ENCODE measurements at places on chromosomes 16 and 17.

DNA sequence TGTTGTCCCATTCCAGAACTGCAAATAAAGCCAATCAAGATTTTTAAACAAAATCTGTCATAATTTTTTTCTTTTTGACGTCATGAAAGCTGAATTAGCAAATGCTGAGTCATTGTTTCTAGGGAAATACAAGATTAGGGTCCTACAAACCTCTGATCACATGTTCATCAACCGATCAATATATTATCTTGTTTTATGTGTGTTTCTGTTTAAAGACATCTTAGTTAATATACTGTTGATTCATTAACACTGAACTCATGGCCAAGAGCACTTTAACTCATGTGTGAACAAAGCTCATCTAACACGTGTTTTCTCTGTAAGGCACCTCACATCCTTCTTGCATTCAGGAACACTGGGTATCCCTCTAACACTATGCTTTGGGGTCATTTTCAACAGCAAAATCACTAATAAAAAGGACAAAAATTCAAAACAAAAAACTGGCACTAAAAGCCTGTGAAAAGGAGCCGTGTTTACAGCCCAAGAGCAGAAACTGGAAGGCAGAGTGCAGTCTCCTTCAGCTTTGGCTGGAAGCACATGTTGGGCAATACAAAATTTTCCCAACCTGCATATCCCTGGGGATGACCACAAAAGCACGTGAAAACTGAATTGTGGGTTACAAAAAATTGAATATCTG, 102.5 kb downstream of the PARN start:
- DNase-seq: no peak

GRCh38 chr17:61878520-61878919, 15.2 kb upstream of the BRIP1 start:
- no peak for DNase-seq

DNA sequence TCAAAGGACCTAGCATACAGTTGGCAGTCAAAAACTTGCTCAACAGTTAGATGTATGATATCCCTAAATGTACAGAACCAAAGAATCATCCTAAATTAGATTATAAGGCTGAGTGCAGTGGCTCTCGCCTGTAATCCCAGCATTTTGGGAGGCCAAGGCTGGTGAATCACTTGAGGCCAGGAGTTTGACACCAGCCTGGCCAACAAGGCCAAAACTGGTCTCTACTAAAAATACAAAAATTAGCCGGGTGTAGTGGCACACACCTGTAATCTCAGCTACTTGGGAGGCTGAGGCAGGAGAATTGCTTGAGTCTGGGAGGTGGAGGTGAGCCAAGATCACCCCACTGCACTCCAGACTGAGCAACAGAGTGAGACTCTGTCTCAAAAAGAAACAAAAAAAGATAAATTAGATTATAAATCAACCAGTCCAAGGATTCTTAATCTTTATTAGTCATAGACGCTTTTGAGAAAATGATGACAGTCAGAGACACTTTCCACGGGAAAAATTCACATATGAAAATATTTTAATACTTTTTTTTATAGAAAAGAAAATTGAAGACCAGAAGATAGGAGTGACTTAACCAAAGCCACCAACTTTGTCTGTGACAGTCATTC, 77.6 kb downstream of the MMD start:
- no peak for DNase-seq

- no peak for DNase-seq
Measured at GRCh38 chr16:49529411-49530045, 155.9 kb downstream of the C16orf78 start.

- DNase-seq: peak; percentile 7
Measured at GRCh38 chr16:80803339-80804055, 901 bp downstream of the CDYL2 start.

- no peak for DNase-seq
Measured at GRCh38 chr16:77686385-77686784, 35.9 kb upstream of the NUDT7 start.

GRCh38 chr17:51036084-51036483, 84.6 kb downstream of the SPAG9 start:
- no peak for DNase-seq

DNA sequence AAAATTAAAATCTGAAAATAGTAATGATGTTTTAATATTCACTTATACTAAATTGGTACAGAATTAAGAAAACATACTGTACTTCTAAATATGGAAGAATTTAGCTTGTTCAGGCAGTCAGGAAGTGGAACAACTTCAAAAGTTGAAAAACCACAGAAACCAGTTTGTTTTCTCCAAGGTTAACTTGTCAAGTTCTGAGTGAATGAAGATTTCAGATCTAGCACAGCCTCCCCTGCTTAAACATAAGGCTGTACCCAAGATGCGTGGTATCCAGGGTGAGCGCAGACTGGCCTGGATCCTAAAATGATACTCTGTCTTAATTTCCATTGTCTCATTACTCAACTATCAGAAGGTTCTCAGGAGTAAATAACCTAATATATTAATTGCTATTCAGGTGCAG, 730.7 kb upstream of the KIF2B start:
- no peak for DNase-seq

- no peak for DNase-seq
Measured at GRCh38 chr16:30395155-30395991, at the start of gene ZNF48. Gene ZNF48, plus strand, starts transcription at chr16:30395420. Its CDS starts 375 bp downstream, at chr16:30395795.

GRCh38 chr16:24850289-24850938, 4.7 kb downstream of the SLC5A11 start:
- no peak for DNase-seq

DNA sequence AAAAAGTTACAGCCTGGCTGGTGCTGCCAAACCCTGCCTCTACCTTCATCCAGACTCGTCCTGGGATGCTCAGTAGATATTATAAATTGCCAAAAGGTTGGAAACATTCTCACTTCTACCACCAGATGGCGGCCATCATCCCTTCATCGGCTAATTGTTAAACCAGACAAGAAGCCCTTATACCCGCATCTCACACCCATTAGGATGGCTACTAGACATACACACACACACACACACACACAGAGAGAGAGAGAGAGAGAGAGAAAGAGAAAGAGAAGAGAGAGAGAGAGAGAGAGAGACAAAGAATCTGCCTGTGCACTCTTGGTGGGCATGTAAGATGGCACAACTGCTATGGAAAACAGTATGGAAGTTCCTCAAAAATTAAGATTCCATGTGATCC, 15.0 kb upstream of the SCIMP start:
- DNase-seq: no peak

DNA sequence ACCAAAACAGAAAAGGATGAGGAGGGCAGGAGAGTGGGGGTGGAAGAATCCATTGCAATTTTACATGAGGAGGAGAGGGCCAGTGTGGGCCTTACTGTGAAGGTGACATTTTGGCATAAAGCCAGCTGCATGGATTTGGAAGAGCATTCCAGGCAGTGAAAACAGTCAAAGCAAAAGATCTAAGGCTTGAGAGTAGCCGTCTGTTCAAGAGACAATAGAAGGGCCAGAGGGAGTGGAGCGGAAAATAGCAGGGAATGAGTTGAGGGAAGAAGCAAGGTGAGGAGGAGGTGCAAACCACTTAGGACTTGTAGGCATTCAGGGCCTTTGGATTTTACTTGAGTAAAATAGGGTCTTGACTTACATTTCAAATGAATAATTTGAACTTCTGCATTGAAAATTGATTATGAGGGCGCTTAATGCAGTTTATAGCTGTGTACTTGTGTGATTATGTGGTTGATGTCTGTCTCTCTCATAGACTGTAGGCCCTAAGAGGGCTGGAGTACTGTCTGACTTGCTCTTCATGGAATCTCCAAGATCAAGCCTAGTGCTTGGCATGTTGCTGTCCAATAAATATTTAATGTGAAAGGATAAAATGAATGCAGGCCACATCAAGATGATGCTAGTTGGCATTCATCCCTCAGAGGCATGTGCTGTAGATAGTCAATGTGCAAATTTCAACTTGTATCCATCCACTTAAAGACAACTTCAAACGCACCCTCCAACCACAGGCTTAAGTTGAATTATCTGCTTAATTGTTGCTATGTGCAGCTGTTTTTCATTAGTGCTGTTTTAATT, 772.1 kb upstream of the RBFOX1 start:
- no peak for DNase-seq

- no peak for DNase-seq
Measured at GRCh38 chr16:66299349-66299748, 67.1 kb upstream of the CDH5 start.

DNA sequence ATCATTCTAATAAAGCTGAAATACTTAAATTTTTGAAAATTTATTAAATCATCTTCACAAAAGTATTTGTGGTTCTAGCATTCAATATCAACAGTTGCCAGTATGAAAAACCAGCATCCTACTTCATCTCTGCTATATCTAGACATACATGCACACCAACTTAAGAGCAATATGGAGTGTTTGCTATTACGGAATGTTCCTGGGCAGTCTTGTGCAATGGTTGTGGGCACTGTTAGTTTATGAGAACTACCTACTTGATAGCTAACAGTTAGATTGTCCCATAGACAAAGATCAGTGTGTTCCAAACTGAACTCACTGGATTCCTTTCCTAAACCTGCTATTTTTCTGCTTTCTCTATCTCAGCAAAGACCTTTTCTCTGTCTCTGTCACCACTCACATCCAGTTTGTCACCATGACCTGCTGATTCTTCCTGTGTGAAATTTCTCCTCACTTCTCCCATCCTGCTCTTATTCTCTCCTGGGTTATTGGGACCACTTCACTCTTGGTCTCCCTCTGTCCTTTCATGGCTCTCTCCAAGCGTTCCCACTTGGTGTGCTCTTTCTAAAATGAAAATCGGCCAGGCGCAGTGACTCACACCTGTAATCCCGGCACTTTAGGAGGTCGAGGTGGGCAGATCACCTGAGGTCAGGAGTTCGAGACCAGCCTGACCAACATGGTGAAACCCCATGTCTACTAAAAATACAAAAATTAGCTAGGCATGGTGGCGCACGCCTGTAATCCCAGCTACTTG, 27.7 kb downstream of the CNTROB start:
- no peak for DNase-seq

- DNase-seq: no peak
Measured at GRCh38 chr17:21183468-21183867, 30.5 kb downstream of the TMEM11 start.

- no peak for DNase-seq
Measured at GRCh38 chr17:15507896-15508295, 40.5 kb upstream of the CDRT4 start.

DNA sequence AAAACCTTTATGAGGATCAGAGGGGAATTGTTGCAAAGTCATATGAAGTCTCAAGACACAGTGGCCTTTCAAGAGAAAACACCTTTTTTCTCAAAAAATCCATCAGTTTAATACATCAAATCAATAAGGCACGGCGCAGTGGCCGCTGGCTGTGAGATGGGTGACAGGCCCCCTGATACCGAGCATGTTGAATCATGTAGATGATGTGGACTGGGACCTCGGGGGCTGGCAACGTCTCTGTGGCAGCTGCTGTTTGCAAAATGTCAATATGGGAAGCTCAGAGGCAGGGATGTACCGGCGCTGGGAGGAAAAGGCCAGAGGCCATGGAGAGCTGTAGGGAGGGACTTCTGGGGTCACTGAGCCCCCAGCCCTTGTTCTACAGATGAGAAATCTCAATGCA, 169.1 kb downstream of the GSG1L start:
- DNase-seq: no peak

DNA sequence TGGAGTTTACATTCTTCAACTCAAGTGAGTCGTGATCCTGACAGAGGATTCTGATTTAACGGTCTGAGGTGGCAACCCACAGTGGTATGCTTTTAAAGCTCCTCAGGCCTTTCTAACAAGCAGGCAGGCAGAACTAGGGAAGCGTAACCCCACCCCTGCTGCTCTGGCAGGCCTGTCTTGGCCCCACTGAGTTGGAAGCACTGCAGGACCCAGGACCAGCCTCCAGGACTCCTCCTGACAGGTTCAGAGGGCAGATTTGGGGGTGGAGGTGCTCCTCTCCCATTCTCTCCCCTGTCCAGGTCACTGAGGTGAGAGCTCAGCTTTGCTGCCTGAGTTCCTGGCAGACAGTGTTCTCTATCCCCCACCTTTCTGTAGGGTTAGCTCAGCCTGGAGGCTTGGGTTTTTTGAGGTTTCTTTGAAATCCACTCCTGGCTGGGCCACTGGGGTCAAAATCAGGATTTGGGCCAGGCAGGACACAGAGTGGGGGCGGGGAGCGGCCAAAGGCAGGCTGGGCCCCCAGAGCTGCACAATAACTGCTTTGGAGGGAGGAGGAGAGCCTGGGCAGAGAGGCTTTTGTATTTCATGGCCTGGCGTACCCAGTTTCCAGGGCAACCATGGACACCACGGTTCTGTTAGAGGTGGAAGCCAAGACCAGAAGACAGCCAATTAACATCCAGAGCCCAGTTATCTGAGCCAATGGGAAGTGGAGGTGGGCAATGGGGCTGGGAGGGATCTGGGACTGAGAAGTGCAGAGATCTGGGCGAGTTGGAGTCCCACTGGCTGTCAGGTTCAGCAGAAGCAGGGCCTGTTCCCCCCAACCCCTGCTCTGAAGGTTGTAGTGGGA, 9.5 kb downstream of the MRPL27 start:
- no peak for DNase-seq

GRCh38 chr16:9134739-9135138, 43.3 kb downstream of the HAPSTR1 start:
- DNase-seq: no peak

- DNase-seq: no peak
Measured at GRCh38 chr17:19387921-19388521, 1.0 kb upstream of the MFAP4 start.

GRCh38 chr17:2957631-2958286, 105.6 kb downstream of the OR1D5 start:
- DNase-seq: no peak

GRCh38 chr17:75693500-75694481, 26.7 kb downstream of the SAP30BP start:
- no peak for DNase-seq

- DNase-seq: no peak
Measured at GRCh38 chr17:77899498-77899897, 59.0 kb upstream of the TNRC6C start.

DNA sequence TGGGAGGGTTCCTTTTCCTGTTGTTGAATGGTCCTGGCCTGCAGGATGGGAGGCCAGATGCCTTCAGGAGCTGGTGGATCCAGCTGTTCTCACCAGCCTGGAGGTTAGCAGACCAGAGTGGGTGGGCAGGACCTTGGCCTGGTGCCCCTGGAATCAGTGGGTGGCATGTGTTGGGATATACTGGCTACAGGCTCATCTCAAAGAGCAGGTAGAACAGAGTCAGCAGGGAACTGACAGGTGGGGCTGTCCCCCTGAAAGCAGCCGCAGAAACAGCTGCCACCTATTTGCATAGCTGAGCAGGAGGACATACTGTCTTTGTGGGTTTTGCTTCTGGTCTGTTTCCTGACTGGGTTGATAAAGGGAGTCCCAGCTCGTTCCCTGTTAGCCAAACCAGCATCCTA, 144.1 kb downstream of the RAB11FIP4 start:
- no peak for DNase-seq

- no peak for DNase-seq
Measured at GRCh38 chr17:82979718-82980117, 99.7 kb upstream of the METRNL start.

- DNase-seq: no peak
Measured at GRCh38 chr17:1918346-1919162, 88.7 kb downstream of the RPA1 start.

GRCh38 chr16:50235581-50235980, 30.8 kb upstream of the ADCY7 start:
- no peak for DNase-seq

Measured in activated CD8-positive, alpha-beta memory T cell treated with anti-CD3 and anti-CD28 coated beads for 48 hours (primary cell).